NCI-H524 treated with DMSO at 0.1 percent for 48 hours (cell line): ENCODE measurements at places on chromosomes 7 and 10.

DNA sequence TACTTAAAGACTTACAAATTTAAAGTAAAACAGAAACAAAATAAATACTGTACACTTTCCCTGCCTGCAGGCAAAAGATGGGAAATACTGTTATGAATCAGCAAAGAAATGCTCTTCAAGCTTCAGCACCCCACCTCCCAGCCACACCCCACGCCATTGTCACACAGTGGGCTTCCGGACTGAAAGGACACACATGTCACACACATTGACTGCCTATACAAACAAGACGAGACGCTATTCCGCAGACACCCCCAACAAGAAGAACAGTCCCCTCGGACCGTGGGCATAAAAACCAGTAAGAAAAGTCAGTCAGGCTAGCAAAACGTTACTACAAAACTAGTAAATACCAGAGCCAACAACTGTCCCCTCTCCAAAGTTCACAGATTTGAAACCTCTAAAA, 22.2 kb upstream of the PARP12 start:
- no peak for DNase-seq

- DNase-seq: no peak
Measured at GRCh38 chr7:24877790-24878311, 102.1 kb downstream of the OSBPL3 start.

GRCh38 chr10:94639902-94640301, 43.6 kb upstream of the CYP2C18 start:
- DNase-seq: no peak

- DNase-seq: no peak
Measured at GRCh38 chr10:37632641-37633040, 224.8 kb downstream of the ZNF248 start.

DNA sequence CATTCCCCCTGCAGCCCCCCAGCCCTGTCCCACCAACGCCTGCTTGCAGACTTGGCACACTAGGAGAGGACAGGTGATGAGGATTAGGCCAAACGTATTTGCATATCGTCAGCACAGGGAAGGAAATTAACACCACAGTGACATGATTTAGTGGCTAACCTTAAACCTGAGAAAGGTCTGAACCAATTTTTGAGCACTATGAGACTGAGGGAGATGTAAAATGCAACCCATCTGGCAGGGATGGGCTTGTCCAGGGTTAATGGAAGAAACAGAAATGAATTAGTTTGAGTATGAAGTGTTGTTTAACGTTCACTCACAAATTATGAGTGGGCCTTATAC, 183.6 kb downstream of the TAX1BP1 start:
- DNase-seq: peak; percentile 67

DNA sequence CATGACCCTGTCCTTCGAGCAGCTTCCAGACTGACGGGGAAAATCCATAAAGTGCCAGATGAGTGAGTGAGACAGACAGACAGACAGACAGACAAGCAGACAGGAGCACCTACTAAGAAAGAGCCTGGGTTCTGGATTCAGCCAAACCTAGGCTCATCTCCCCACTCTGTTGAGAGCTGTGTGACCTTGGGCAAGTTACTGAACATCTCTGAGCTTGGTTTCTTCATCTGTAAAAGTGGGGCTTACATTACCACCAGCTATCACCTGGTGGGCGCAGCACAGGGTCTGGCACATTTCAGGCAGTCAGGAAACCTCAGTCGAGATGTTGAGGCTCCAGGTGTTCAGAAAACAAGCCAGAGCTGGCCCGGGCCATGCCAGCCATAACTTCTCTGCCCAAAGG, 37.6 kb downstream of the C10orf105 start:
- DNase-seq: no peak

DNA sequence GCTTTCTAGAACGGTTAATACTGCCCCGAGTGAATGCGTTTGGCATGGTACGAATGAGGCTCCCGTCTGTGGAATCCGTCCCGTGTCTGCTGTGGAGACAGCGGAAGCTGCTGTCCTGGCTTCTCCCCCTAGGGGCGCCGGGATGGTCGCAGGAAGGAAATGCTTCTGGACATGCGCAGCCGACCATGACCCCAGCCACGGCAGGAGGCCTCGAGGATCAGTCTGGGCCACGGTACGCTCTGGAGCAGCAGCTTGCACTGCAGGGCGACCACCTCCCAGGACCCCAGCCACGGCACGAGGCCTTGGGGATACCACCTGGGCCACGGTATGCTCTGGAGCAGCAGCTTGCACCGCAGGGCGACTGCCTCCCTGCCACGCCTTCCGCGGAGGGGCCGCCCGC, 107.9 kb downstream of the CYTH3 start:
- no peak for DNase-seq

- no peak for DNase-seq
Measured at GRCh38 chr10:118680197-118680596, 74.6 kb downstream of the CACUL1 start.

DNA sequence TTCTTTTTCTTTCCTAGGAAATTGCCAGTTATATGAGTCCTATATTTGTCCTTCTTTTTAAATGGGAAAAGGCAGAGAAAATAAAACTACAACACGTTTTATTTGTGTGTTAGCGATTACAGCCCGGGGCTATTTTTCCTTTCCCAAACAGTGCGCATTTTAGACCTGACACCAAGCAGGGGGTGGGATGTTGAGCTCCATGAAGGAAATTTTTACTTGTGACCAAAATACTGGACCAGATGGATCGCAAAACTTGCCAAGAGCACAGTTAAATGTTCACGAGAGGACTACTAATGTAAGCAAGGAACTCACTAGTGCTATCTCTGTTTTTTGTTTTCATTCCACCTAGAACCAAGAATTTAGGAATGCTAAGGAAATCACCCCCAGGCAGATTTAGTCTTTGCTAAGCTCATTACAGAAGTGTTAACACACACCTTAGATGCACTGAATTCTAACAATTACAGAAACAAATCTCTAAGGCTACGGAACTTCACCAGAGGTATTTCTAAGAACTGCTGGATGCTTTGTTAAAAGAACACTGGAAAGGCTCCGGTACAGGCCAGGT, 114.8 kb downstream of the JAZF1 start:
- no peak for DNase-seq

DNA sequence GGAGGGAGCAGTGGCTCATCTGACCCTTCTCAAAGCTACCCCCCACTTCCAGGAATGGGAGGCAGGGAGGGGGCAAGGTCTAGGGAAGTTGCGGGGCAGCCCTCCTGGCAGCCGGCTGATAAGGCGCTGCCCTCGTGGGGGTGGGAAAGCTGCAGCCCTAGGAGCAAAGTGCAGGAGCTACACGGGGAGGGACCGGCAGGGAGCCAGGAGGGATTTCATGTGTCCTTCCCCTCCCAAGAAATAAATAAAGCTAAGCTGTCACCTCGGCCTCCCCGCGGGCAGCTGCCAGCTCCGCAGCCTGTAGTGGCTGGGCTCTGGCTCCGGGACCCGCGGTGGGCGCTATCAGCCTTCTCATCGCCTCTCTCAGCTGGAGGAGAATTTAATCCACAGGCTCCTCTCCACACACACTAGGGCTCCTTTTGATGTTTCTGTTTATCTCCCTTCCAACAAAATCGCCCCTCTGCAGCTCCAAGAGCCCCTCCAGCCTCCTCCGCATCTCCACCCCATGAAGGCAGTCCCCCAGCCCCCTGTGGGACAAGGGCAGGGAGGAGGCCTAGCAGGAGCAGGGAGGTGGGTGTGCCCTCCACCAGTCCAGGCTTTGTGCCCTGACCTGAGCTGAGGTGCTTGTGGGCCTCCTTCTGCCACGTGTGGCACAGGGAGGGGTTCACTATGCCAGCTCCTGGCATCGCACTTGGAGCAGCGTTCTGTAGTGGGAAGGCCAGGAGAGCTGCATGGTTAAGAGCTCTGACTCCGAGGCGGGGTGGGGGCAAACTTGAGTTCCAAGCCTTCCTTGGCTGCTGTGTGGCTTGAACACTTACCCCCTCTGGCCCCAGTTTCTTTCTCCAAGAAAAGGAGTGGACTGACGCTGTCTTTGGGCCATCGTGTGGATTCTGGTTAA, 80.5 kb downstream of the C10orf105 start:
- DNase-seq: peak; percentile 1

GRCh38 chr7:54881816-54882520, 123.0 kb upstream of the SEC61G start:
- no peak for DNase-seq

GRCh38 chr10:77072836-77073662, 564.6 kb downstream of the KCNMA1 start:
- DNase-seq: no peak

DNA sequence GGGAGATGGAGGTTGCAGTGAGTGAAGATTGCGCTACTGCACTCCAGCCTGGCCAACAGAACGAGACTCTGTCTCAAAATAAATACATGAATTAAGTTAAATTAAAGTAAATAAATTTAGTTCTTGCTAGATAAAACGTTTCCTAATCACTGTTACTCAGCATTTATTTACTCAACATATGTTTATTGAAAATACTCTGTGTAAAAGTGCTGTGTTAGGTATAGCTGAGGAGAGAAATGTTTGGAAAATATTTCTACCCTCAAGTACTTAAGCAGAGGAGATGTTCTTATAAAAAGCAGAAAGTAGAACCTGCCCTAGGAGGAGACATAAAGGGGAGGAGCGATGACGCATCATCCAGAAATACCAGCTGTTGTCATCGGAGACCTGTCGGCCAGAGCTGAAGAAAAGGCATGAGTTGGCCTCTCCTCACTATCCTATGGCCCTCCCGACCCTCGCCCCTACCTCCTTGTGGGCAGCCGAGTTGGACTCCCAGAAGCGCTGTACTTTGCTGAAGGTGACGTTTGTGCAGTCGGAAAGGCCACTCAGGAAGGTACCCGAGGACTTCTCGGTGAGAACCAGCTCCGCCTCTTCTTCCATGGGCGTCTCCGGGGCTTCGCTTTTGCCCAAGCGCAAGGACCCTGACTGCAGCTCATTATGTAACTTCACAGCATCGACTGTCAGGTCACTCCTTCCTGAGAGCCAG, 1.1 kb downstream of the RRP12 start:
- DNase-seq: no peak

- peak; percentile 92 for DNase-seq
Measured at GRCh38 chr7:122397381-122397780, 92.8 kb upstream of the FEZF1 start.

GRCh38 chr7:101804088-101804963, 13.1 kb upstream of the CUX1 start:
- no peak for DNase-seq

- no peak for DNase-seq
Measured at GRCh38 chr10:30831426-30831825, 200.2 kb downstream of the ZNF438 start.

- no peak for DNase-seq
Measured at GRCh38 chr10:78025685-78026364, 3.5 kb downstream of the POLR3A start.

DNA sequence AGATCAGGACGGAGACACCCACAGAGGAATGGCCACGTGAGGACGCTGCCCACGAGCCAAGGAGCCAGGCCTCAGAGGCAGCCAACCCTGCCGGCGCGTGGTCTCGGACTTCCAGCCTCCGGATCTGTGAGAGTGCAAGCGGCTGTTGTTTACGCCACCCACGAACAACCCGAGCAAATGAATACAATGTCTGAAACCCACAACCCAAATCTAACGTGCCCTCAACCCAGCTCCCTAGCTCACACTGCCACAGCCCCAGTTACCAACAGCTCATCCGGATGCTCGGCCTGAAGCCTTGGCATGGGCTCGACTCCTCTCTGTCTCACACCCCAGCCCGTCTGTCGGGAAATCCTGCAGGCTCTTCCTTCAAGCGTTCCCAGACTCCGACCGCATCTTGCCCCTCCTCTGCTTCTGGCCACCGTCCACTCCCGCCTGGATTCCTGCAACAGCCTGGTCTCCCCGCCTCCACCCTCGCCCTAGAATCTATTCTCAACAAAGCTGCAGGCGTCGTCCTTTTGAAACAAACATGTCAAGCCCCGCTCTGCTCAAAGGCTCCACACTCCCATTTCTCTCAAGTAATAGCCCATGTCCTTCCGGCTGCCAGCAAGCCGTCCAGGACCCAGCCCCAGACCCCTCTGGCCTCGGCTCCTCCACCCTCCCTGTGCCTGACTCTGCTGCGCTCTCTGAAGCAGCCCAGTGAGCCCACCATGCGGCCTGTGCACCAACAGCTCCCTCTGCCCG, 35.3 kb downstream of the STK32C start:
- DNase-seq: no peak

DNA sequence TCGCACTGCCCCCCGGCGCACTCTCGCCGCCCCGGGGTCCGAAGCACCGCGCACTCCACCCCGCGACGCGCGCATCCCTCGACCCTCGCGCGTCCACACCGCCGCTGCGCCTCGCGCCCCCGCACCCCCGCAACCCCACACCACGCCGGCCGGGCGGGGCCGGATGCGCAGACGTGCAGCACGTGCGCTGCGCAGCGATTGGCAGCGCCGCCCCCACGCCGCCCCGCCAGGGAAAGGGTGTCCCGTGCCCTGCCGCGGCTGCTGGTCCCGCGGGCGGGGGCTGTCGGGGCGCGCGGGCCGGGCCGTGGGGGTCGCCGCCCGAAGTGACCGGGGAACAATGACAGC, 53.7 kb upstream of the KDM7A start:
- no peak for DNase-seq

DNA sequence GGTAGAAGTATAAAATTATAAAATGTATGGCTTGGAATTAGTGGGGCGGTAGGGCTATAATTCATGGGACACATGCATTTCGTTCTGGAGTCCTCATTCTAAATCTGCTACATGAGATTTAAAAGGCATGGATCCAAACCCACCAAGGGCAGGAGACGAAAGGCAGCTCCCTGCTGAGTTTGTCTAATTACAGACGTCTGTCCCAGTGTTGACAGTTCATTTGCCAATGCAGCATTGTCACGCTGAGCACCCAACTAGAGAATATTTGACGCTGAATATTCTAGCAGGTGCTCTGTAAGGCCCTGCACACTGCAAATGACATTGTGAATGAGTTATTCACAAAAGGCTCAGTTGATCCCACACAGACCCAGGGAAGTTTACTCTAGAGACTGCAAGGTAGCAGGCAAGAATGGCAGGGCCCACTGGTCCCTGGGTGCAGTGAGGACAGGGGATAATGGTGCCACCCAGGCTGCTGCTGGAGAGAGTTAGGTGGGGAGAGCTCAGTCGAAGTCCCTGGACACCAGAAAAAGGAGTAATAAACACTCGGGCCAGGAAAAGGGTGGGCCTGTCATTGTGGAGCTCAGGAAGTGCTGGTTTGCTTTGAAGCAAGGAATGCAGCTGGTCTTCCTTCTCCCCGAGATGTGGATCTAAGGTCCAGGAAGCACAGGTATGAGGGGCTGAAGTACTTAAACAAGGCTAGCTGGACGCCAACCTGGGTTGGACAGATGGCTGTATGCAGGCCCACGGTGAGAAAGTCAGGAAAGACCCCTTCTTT, 75.0 kb upstream of the JCAD start:
- DNase-seq: no peak

- no peak for DNase-seq
Measured at GRCh38 chr10:49023752-49024151, 84.1 kb upstream of the LRRC18 start.

- no peak for DNase-seq
Measured at GRCh38 chr7:28793381-28794085, 164.6 kb downstream of the TRIL start.
